NCI-H2171 treated with DMSO at 0.1 percent for 48 hours (cell line): ENCODE measurements at places on chromosomes 4 and X.

- DNase-seq, result peak; percentile 24
Measured at GRCh38 chrX:1468250-1468772, 15.6 kb upstream of the ASMTL start.

DNA sequence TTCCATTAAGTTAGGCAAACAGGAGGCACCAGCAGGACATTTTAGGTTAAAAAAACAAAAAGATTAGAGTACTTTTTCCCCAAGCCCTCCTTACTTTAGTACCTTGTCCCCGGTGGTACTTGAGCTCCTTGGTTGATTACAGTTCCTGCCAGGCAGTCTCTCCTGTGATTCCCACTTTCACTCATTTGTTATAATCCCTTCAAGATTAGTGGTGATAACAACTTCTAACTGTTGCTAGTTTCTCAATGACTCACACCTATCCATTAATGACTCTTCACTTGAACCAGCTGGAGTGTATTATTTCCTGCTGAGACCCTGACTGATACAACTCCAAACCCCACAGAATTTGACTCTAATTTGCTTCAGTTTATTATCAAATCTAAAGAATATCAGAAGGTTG is 765.0 kb upstream of the DIAPH2 start:
- no peak for DNase-seq

GRCh38 chr4:150826306-150826705 is 188.8 kb downstream of the LRBA start:
- DNase-seq, result no peak

DNA sequence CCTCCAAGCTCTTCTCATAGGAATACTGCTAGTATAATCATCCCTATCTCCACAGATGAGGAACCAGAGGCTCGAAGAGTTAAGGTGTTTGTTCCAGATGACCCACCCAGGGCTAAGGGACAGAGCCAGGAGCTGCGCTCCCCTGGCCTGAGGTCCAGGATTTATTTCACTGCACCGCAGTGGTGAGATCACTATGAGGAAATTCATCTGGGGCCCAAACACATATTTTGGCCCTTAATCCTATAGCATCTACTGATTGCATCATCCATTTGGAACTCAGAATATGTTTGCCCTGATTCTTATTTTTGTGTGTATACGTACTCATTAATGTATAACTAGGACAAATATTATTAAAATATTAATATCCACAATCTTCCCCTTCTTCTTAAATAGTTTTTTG is 100.1 kb upstream of the RBPJ start:
- no peak for DNase-seq

- no peak for DNase-seq
Measured at GRCh38 chr4:146976145-146976544, 30.5 kb upstream of the TTC29 start.

- DNase-seq, result peak; percentile 48
Measured at GRCh38 chrX:68827848-68828624, 785 bp upstream of the EFNB1 start.

DNA sequence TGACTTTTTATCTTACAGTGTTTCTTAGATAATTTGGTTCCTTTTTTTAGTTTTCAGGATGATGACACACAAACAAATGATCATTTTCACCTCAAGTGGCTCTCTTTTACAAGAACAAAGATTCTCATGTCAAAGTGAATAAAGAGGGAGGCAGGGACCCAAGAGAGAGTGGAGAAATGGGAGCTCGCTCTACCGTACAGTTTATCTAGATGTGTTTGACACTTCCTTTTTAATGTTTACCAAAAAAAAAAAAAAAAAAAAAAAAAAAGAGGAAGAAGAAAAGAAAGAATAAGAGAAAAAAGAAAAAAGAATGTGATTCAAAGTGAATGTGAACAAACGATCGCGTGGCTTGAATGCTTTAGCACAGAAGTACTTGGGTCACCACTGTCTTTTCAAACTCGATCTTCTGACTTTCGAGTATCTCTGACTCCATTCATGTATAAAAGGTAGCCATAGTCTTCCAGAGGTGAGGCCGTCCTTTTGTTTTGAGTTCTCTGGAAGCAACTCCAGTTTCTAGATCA is 75.6 kb upstream of the GRXCR1 start:
- no peak for DNase-seq

GRCh38 chr4:61628282-61628681 is 428.2 kb downstream of the ADGRL3 start:
- DNase-seq, result no peak

DNA sequence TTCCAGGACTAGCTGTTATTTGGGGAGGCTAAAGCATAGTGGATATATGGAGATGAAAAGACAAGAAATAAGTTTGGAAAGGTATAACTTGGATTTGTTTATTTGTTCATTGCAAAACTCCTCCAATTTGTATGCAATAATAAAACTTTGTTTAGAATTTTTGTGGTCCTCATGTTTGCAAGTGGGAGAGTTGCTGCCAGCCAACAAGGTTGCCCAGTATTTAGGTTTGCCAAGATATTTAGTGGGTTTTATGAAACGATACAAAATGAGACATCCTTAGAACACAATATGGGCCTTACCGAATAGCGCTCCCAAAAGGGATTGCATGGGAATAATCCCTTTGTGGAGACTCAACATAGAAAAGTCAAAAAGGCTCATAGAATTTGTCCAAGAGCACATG is 162.1 kb downstream of the INPP4B start:
- no peak for DNase-seq

- DNase-seq, result no peak
Measured at GRCh38 chr4:103424853-103425252, 226.7 kb upstream of the CENPE start.

GRCh38 chrX:119008110-119008744 is 33.8 kb downstream of the LONRF3 start:
- peak; percentile 0 for DNase-seq

GRCh38 chrX:81205551-81205950 is 3.6 kb downstream of the SH3BGRL start:
- DNase-seq, result no peak

- no peak for DNase-seq
Measured at GRCh38 chr4:20754036-20754435, 53.8 kb downstream of the PACRGL start.

DNA sequence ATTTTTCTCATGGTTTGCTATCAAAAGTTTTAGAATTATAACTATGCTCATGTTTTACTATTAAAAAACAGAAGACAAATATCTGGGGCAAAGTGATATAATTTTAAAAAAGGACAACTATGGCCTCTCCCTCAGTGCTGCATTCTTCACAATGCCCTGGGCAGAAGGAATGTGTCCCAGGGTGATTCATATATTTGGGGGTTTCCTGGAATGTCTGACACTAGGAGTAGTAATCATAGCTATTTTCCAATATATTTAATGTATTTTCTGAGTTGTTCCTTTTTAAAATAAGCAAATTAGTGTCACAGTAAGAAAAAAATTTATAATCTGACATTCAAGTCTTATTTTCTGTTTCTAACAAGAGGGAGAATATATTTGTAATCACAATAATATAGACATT is 281.7 kb downstream of the UNC5C start:
- DNase-seq, result no peak
